ENCODE measurements at places on chromosomes 2 and 18. TPM values are rescaled to one million over a fixed set of nuclear protein-coding genes. Genes with fewer than 3 reads are reported as not detected.
A peak's percentile ranks its signal among the peaks of the same experiment; 100 is the strongest.

- H3K4me3 ChIP-seq: no peak overlapping the region
- peaks cover 17% of the 10 kb centered on the region for H3K36me3 ChIP-seq
- H3K4me1 ChIP-seq: peaks cover 62% of the 10 kb centered on the region
These were observed 12.0 kb downstream of the UGP2 start for GRCh38 chr2:63853527-63854310.

GRCh38 chr2:150591496-150592285, 104.2 kb upstream of the RND3 start:
- no peaks in the 10 kb centered on the region for H3K36me3 ChIP-seq
- DNase-seq: no peak
- H3K27me3 ChIP-seq: no peaks in the 10 kb centered on the region

DNA sequence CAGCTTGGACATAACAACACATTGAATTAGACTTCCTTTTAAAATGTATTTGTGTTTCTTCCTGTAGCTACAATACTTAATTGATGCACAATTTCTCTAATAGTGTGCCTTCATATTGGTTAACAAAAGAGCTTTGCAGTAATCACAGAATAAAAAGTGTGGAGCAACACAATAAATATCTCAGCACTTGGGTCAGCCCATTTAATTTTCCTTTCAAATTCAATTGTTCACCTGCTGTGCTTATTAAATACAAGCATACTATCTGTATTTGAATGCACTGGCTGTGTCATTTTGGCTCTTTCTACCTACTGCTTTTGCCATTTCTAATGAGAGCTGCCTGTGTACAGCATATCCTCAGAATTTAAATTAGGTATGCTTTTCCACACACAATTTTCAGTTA, 1641.3 kb upstream of the SLC39A10 start:
- H3K4me3 ChIP-seq: no peak overlapping the region
- no peak overlapping the region for H3K27ac ChIP-seq
- no peaks in the 10 kb centered on the region for H3K4me1 ChIP-seq

GRCh38 chr2:47046271-47046670, 108.8 kb downstream of the STPG4 start:
- no peaks in the 10 kb centered on the region for H3K27me3 ChIP-seq
- H3K4me3 ChIP-seq: no peak overlapping the region
- no peak overlapping the region for H3K27ac ChIP-seq
- no peaks in the 10 kb centered on the region for H3K36me3 ChIP-seq
- no peaks in the 10 kb centered on the region for H3K4me1 ChIP-seq
- no peak for DNase-seq

DNA sequence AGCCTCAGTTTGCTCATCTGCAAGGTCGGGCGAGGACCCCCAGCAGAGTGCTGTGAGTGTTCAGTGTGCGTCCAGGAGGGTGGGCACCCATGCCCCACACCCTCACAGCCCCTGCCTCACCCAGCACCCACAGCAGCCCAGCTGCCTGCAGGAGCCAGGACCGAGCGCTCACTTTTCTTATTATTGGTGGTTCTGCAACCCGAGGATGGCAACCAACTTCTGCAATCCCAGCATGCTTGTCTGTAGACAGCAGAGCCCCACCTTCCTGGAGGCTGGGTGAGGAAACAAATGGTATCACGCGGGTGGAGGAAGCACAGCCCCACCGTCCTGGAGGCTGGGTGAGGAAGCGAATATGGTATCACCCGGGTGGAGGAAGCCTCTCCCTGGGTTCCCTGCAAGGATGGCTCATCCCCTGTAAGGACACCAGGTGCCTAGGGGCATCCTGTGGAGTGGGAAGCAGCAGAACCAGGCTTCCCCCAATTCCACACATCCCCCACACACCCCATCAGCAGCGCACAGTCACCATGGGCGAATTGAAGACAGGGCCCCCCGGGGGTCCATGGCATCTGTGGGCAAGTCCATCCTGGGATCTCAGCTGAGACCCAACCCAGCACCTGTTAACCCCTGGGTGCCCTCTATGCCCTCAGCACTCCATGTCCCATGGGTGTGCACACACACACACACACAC, 220.5 kb upstream of the RAB6C start:
- no peaks in the 10 kb centered on the region for H3K27me3 ChIP-seq
- no peak overlapping the region for H3K27ac ChIP-seq
- H3K4me3 ChIP-seq: no peak overlapping the region
- no peaks in the 10 kb centered on the region for H3K36me3 ChIP-seq
- H3K4me1 ChIP-seq: no peaks in the 10 kb centered on the region
- DNase-seq: no peak

GRCh38 chr2:63742580-63742976, 99.1 kb upstream of the UGP2 start:
- no peaks in the 10 kb centered on the region for H3K27me3 ChIP-seq
- H3K4me3 ChIP-seq: no peak overlapping the region
- DNase-seq: no peak
- H3K27ac ChIP-seq: no peak overlapping the region
- no peaks in the 10 kb centered on the region for H3K4me1 ChIP-seq

DNA sequence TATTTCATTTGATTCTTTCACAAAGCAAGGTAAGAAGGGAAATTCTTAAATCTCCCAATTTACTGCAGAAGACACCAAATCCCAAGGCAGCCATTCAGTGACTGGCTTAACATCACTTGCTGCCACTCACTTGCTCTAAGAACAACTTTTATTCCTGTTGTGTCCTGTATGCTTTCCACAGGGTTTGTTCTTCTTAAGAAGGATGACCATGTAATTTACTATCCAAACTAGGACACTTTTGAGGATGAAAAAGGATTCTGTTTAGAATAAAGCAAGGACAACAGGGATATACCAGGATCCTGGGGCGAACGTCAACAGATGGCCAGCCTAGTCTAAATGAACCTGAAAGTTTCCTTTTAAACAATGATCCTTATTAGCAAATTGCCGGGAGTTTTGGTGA, 34.8 kb downstream of the RIT2 start:
- H3K4me3 ChIP-seq: no peak overlapping the region
- no peaks in the 10 kb centered on the region for H3K36me3 ChIP-seq
- H3K4me1 ChIP-seq: no peaks in the 10 kb centered on the region
- H3K27me3 ChIP-seq: no peaks in the 10 kb centered on the region

DNA sequence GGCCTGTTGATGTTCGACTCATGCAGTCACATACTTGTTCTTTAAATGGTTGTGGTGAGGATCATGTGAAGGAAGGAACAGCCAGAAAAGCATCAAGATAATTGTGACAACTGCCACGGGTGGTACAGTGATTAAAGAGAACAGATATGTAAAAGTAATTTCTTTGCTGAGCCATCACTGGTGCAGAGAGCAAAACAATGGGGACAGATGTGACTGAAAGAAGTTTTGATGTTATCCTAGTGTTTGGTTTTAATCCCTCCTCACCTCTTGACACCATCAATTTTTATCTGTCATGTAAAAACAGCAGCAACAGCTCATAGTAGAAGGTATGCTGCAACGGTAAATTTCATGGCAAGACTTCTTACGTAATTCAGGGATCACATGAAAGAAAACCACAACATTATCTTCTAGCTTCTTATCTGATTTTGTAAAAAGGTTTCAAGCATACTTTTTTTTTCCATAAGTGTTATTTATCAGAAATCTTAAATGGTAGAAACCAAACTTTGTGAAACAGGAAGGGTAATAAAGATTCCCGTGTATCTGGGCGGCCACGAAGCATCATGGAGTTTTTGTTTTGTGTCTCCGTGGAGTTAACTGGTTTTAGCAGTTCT, 65.2 kb downstream of the PLCL1 start:
- H3K4me1 ChIP-seq: peaks cover 32% of the 10 kb centered on the region
- DNase-seq: peak; percentile 46
- H3K27ac ChIP-seq: no peak overlapping the region
- H3K4me3 ChIP-seq: no peak overlapping the region
- H3K27me3 ChIP-seq: no peaks in the 10 kb centered on the region

DNA sequence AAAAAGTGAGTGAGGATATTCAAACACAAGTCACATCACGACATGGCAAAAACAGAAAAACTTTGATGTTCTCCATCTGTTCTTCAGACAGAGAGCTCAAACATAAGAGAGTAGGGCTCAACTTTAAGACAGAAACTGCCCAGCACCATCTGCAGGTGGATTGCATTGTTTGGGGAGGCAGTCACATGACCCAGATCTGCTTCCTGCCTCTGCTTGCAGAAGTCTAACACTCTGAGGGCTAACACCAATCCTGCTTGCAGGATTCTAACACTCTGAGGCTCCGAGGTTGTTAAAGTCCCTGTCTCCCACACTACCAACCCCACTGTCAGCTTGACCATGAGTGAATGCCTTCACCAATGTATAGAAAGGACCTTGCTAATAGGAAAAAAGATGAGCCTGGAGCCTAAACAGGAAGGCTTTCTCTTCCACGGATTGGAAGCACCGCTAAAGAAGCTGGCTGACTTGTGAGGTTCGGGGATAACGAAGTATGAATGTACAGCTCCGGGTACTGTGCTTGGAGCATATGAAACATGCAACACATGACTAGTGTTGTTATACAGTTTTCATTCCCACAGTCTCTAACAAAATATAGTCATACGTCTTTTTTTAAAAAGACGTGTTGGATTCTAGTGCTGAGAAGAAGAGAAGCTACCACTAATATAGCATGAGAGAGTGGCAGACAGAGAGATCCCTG, 176.6 kb upstream of the CREB1 start:
- H3K4me3 ChIP-seq: no peak overlapping the region
- no peaks in the 10 kb centered on the region for H3K4me1 ChIP-seq
- DNase-seq: peak; percentile 15
- no peak overlapping the region for H3K27ac ChIP-seq

GRCh38 chr2:104378853-104379374, 475.0 kb upstream of the POU3F3 start:
- H3K27me3 ChIP-seq: no peaks in the 10 kb centered on the region
- peak overlapping the region; percentile 27 for H3K4me3 ChIP-seq
- DNase-seq: peak; percentile 45
- H3K36me3 ChIP-seq: no peaks in the 10 kb centered on the region
- H3K27ac ChIP-seq: no peak overlapping the region

DNA sequence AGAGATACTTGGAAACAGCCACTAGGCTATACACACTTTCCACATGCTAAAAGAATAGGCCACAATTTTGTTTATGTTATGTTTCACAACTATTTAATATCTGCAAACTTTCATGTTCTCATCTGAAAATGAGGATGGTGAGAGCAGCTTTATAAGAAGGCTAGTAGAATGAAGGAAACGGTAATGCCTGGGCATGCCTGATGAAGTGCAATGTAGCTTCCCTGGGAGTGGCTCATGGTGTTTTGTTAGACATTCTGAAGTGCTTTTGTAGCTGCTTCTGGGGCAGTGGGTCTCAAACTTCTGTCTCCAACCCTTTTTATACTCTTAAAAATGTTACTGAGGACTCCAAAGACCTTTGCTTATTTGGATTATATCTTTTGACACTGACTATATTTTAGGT, 193.3 kb upstream of the VWC2L start:
- H3K36me3 ChIP-seq: no peaks in the 10 kb centered on the region
- peak; percentile 2 for DNase-seq
- H3K4me1 ChIP-seq: peaks cover 14% of the 10 kb centered on the region
- H3K4me3 ChIP-seq: no peak overlapping the region
- H3K27ac ChIP-seq: no peak overlapping the region
- no peaks in the 10 kb centered on the region for H3K27me3 ChIP-seq

DNA sequence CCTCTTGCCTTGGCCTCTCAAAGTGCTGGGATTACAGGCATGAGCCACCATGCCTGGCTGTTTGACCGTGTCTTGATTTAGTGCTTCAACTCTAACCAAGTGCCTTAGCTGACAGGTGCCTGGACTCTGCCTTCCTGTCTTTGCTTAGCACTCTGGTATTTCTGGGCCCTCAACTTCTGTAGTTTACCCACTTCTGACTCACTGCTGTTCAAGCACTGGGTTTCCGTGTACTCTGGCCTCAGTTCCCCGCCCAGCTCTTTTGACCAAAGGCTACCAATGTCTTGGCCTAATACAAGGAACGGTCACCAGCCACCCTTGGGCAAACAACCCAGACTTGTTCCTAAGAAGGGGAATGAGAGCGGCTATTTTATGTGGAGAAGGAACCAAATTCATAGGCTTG, 35.7 kb upstream of the CABLES1 start:
- no peaks in the 10 kb centered on the region for H3K27me3 ChIP-seq
- H3K36me3 ChIP-seq: no peaks in the 10 kb centered on the region
- H3K4me1 ChIP-seq: no peaks in the 10 kb centered on the region
- H3K27ac ChIP-seq: no peak overlapping the region
- no peak for DNase-seq

GRCh38 chr2:219533930-219534661, 9.5 kb downstream of the CHPF start:
- no peak overlapping the region for H3K4me3 ChIP-seq
- peaks cover 3% of the 10 kb centered on the region for H3K4me1 ChIP-seq
- H3K27me3 ChIP-seq: no peaks in the 10 kb centered on the region

DNA sequence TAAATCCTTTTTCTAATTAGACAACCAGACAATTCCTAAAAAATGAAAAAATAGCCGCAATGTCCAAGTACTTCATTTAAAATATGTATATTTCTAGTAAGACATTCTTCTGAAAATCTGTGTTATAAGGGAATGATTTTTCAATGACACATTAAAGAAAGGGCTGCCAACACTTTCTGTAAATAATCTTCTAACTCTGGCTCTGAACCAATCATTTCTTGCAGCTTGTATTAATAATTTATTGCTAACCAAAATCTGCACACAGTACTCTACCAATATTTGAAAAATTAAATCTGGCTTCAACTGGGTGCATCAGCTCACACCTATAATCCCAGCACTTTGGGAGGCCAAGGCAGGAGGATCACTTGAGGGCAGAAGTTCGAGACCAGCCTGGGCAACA, 8.3 kb downstream of the NFU1 start:
- no peaks in the 10 kb centered on the region for H3K27me3 ChIP-seq
- no peaks in the 10 kb centered on the region for H3K4me1 ChIP-seq
- DNase-seq: no peak

GRCh38 chr2:159797543-159798375, at the start of gene CD302:
Gene CD302, minus strand, starts transcription at chr2:159798208. Its CDS starts 10 bp downstream, at chr2:159798198.
- H3K27ac ChIP-seq: no peak within 1 kb of the TSS
- DNase-seq: peak; percentile 46
- peak within 1 kb of the TSS; percentile 29 for H3K4me3 ChIP-seq

DNA sequence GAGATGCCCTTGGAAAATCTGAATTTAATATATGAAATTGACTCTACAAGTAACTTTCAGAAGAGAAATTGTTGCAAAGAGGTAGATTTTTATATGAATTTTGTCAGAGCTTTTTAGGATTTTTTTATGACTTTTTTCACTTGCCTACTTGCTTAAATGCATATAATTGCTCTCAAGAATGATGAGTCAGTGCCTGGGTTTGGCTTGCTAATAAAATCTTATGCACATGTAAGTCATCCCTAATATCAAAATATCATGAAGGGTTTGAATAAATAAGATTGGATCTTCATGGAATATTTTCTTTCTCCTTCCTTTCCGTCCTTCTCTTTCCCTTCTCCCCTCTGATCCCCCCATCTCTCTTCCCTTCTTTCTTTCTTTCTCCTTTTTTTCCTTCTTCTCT, 354.1 kb downstream of the TXNL1 start:
- H3K27me3 ChIP-seq: no peaks in the 10 kb centered on the region
- no peaks in the 10 kb centered on the region for H3K4me1 ChIP-seq
- H3K4me3 ChIP-seq: no peak overlapping the region
- DNase-seq: no peak

The CXCR1 gene
- not detected for total RNA-seq

The FBXO15 gene
- total RNA-seq: 1.3 TPM

The FLACC1 gene
- 0.53 TPM for total RNA-seq

The BCS1L gene
- total RNA-seq: 41.2 TPM

The DOK6 gene
- total RNA-seq: 13.9 TPM

The IL36A gene
- not detected for total RNA-seq

The CROCC2 gene
- total RNA-seq: not detected

The LINC00305 gene
- total RNA-seq: 0.21 TPM

The NOSTRIN gene
- 0.92 TPM for total RNA-seq

The PDE1A gene
- 0.32 TPM for total RNA-seq

The SKA1 gene
- 3.0 TPM for total RNA-seq

The DYNAP gene
- total RNA-seq: not detected

The SESTD1 gene
- total RNA-seq: 10.5 TPM

The TXNDC2 gene
- total RNA-seq: not detected

Measured in cardiac muscle cell (in vitro differentiated cells and primary cell).